ENCODE measurements at places on chromosomes 1 and 21.
A peak's percentile ranks its signal among the peaks of the same experiment; 100 is the strongest.

GRCh38 chr1:3372317-3372716, 82.1 kb upstream of the ARHGEF16 start:
- DNase-seq = no peak

- no peak for DNase-seq
Measured at GRCh38 chr1:70503358-70503757, 92.3 kb downstream of the CTH start.

DNA sequence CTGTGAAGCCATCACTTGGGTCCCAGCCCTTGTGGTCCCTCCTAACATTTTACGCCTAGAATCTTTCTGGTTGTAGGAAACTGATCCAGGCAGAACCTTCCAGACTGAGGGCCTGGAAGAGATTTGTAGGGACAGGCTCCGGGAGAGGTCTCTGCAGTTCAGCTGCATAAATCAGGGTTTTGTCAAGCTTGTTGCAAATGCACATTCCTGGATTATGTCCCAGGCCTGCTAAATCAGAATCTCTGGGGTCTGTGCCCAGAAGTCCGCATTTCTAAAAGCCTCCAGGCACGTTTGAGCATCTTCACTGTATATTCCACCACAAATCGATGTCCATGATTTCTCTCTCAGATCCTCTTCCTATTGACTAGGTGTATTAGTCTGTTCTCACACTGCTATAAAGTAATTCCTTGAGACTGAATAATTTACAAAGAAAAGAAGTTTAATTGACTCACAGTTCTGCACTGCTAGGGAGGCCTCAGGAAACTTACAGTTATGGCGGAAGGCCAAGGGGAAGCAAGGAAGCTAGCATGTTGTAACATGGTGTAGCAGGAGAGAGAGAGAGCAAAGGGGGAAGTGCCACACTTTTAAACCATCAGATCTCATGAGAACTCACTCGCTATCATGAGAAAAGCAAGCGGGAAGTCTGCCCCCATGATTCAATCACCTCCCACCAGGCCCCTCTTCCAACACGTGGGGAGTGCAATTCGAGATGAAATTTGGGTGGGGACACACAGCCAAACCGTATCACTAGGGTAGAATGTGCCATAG, 1.2 kb upstream of the FHAD1 start:
- no peak for DNase-seq

GRCh38 chr1:216095400-216095799, 327.8 kb downstream of the USH2A start:
- DNase-seq = no peak

DNA sequence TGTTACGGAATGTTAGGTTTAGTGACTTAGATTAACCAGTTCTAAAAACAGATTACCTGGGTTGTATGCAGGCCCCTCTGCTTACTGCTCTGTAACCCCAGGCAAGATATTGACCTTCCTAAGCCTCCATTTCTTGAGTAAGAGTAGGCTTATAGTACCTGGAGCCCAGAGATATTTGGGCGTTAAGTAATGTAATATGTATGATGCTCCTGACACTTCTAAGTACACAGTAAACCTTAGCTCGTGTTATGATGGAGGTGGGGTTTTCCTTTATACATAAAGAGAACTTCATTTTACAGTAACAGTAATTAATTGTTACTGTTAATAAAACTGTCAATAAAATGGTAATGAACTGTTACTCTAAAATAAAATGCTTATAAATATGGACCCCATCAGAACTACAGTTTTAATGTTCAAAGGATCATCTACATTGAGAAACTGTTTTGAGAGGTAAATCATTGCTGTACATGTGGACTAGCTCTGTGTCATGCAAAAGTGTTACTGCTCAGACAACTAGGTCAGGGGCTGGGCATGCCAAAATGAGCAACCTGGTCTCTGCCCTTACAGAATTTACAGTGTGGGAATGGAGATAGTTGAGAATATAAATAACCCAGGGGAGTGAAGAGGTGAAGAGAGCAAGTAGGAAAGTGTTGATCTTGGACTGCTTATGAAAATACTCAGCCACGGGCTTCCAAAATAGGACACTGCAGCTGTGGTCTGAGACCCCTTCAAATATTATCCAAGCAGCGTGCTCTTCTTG, 26.6 kb downstream of the LRRC8C start:
- no peak for DNase-seq

DNA sequence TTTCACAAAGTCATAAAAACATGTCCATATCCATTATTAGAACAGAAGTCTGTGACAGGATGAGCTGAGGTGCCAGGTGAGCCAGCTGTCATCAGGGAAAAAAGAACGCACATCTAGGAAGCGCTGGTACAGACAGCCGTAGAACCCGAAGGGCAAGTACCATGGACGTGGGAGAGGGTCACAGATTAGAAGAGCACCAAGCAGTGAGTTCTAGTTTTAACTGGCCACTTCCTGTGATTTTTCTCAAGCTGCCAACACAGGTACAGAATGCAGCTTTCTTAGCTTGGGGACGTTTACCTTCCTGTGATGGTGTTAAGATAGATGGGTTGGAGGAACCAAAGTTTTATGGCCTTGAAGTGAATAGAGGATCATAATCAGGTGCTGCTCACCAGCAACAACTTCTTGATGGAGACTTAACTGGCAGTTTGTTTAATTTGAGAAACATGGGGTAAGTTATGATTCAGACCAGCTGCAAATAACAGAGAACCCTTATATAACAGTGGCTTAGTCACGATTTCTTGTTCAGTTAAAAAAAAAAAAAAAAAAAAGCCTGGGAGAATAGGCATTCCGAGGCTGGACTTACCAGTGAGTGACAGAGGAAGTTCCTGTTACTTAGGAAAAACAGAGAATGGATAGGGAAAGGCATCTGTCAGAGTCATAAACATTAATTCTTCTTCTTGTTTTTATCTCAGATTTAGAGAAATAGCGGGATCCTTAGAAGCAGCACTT, 30.9 kb downstream of the AGT start:
- no peak for DNase-seq

DNA sequence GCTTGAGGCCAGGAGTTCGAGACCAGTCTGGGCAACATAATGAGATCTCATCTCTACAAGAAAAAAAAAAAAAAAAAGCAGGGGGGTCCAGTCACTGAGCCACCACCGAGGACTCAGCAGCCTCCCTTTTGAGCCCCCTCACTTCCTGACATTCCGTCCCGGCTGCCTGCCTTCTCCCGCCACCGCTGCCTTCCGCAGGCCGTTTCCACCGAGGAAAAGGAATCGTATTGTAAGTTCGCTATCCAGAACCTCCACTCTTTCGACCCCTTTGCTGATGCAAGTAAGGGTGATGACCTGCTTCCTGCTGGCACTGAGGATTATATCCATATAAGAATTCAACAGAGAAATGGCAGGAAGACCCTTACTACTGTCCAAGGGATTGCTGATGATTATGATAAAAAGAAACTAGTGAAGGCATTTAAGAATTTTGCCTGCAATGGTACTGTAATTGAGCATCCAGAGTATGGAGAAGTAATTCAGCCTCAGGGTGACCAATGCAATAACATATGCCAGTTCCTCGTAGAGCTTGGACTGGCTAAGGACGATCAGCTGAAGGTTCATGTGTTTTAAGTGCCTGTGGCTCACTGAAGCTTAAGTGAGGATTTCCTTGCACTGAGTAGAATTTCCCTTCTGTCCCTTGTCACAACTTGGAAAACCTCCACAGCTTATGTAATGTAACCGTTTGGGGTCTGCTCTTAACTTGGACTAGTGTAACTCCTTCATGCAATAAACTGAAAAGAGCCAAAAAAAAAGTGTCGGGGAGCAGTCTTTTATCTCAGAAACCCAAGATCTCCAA, 55.6 kb downstream of the GLUL start:
- no peak for DNase-seq

DNA sequence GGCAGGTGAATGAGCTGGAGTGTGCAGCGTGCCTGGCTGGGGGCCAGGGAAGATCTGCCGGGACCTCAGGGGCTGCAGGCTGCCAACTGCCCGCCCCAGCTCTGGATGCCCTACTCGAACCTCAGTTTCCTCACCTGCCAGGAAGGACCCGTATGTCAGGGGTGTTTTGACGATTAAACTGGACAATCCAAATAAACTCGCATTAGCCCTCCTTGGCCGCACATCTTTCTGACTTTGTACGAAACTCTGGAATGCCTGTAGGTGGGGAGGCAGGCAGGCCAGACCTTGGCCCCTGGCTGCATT, 8.3 kb upstream of the ZNF669 start:
- no peak for DNase-seq

DNA sequence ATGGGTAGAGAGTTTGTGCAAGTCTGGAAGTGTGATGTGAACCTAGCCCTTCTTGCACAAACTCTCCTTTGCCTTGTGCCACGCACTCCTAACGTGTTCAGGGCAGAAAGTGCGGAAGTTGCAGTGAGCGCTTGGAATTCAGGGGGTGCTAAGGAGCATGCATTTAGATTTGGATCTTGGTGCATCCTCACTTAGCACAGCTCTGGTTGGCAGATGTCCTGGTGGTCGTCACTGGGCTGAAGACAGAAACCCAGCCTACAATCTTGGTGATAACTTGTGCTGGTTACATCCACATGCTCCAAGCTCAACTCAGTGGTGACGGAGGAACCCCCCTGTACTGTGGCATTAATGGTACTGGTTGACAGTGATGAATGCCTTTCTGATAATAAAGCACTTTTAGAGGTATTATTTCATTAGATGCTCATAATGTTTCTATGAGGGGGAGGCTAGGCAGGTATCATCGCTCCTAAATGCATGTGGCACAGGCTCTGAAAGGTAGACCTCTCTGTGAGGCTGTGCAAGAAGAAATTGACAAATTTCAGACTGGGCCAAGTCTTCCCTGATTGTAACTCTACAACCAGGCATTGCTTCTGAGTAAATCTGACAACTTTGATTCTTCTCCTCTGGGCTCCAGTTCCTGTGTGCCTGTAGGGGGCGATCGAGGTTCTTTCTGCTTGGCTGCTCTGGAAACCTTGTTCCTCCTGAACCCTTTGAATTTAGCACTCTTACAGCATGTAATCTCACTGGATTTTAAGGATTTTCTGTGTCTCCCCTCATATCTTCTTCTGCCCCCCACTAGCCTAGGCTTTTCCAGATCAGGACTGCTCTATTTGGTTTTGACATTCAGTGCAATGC, 40.6 kb downstream of the MAPKAPK2 start:
- peak; percentile 50 for DNase-seq

- no peak for DNase-seq
Measured at GRCh38 chr1:184627007-184627341, 127.7 kb downstream of the EDEM3 start.

- DNase-seq = no peak
Measured at GRCh38 chr1:17170571-17170970, 34.4 kb upstream of the PADI1 start.

- DNase-seq = no peak
Measured at GRCh38 chr21:28263974-28264373, 728.7 kb downstream of the LTN1 start.

- no peak for DNase-seq
Measured at GRCh38 chr21:15676935-15677334, 52.8 kb upstream of the USP25 start.

GRCh38 chr1:208536212-208536611, 292.0 kb upstream of the PLXNA2 start:
- no peak for DNase-seq

DNA sequence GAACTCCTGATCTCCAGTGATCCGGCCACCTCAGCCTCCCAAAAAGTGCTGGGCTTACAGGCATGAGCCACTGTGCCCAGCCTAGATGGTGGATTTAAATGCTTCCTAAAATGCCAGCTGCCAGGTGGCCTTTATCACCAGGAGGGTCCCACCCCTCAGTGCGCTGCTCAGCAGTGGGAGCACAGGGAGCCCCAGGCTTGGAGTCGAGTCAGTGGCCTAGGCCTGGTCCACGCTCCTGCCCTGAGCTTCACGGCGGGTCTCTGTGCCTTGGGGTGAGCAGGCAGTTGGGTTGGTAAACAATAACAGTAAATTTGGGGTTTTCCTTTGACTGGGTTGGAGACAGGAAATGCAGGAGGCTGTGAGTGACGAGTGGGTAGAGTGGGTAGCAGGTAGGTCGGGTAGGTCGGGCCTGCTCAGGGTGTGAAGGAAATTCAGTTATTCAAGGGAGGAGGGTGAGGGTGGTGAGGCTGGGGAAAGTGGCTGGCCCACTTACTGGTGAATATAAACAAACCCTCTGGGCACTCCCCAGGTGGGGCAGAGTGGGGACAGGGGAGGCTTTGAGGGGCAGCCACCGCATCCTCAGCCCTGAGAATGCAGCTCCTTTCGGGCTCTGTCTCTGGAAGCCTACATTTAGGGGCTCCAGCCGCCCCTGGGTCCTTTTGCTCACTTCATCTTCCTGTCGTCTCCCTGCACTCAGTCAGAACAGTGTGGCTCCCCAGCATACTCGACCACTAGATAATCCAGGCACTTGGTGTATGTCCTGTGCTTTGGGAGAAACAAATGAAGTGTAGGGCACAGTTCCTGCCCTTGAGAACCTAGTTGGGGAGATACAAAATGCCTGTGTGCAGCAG, 33.5 kb upstream of the IL19 start:
- DNase-seq = no peak

DNA sequence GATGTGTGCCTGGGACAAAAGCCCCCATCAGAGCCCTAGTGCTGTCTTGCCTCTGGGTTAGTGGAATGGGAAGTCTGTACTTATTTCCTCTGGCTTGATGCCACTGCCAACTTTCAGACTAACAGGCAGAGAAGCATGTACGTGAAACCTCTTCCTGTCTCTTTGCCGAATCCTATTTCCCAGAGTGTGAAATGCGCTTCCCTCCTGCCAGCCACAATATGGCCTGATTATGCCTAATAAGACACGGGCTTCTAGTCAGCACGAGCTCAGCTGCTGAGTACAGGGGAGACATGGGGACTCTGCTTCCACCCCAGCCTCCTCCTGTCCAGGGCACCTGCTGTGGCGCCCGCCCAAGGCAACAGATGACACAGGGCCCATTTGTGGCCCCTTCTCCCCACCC, 111.4 kb downstream of the KCND3 start:
- no peak for DNase-seq

Data from activated CD4-positive, alpha-beta T cell treated with anti-CD3 and anti-CD28 coated beads for 24 hours (primary cell).